ENCODE measurements at places on chromosomes 7 and 10.

DNA sequence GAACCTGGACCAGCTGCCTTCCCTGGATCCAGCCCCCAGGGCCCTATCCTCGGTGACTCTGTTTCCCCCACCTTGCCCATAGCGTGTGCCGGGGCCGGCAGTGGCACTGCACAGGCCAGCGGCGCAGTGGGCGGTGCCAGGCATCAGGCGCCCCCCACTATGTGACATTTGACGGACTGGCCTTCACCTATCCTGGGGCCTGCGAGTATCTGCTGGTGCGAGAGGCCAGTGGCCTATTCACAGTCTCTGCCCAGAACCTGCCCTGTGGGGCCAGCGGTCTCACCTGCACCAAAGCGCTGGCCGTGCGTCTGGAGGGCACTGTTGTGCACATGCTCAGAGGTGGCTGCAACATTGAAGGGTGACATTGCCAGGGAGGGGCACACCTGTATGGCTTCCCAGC, 12.0 kb upstream of the ZNF467 start:
- DNase-seq = no peak

- peak; percentile 88 for DNase-seq
Measured at GRCh38 chr7:40468891-40469864, 334.4 kb downstream of the SUGCT start.

DNA sequence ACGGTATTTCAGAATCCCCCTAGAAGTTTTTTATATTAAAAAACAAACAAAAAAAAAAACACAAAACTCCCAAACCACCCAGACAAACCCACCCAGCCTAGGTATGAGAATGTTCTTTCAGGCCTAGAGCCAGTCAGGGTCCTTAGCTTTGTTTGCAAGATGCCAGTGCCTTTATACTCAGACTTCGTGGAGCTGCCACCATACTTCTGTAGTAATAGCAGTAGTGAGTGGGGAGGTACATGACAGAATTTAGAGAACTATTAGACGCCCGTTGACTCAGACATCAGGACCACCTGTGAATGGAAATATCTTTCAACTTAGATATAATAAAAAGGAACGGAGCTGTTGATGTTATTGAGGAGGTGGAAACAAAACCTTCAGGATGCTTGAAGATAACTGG, 138.2 kb upstream of the MKLN1 start:
- no peak for DNase-seq

- DNase-seq = no peak
Measured at GRCh38 chr7:140641524-140642195, 1.0 kb upstream of the DENND2A start.

- DNase-seq = peak; percentile 26
Measured at GRCh38 chr7:85030893-85031292, 156.0 kb downstream of the SEMA3D start.

DNA sequence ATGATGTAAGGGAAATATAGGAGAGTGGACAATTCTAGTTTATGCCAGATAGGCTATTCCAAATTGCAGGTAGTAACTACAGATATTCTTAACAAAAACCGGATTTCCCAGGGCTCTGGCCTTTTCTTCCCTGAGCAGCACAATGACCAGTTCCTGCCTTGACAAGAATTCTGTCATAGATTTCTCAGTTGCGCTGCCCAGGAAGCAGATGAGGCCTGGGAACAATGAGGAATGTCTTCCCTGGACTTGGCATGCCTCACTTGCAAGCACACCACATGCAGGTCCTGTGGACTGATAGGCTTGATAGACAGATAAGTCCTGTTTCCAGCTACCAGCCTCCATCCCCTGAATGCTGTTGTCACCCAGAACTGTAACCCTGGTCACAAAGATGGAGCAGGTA, 174.5 kb upstream of the PRSS58 start:
- DNase-seq = no peak

- DNase-seq = peak; percentile 38
Measured at GRCh38 chr10:14707481-14707880, 67.2 kb downstream of the FAM107B start.

Measured in AG04449 (cell line).